Muscle of arm (tissue), 14 donors: ENCODE measurements at places on chromosomes 5 and 9.

DNA sequence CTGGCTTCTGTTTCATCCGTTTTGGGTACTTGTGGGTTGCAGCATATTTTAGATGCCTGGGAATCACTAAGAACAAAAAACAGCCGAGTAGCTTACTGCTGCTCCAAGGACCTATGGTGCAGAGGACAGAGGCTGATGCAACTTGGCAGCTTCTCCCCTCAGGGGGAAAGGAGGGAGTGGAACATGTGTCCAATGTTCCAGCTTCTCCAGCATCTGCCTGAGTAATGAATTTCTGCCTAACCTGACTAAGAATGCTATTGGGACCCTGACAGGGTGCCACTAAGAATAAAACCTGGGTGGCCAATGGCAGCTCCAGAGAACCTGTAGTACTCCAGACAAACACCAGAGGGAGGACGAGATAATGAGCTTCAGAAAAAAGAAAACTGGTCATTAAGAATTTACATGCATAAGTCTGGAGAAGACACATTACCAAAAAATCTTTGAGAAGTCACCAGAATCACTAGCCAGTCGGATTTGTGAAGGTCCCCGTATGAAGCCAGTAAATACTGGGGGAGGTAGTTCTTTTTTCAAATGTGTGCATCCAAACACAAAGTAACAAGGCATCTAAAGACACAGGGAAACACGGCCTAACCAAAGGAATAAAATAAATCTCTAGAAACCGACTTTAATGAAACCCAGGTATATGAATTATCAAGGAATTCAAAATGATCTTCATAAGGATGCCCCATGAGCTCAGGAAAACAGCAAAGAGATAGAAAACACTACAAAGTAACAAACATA, 293.5 kb downstream of the HINT1 start:
- DNase-seq = peak; percentile 49

DNA sequence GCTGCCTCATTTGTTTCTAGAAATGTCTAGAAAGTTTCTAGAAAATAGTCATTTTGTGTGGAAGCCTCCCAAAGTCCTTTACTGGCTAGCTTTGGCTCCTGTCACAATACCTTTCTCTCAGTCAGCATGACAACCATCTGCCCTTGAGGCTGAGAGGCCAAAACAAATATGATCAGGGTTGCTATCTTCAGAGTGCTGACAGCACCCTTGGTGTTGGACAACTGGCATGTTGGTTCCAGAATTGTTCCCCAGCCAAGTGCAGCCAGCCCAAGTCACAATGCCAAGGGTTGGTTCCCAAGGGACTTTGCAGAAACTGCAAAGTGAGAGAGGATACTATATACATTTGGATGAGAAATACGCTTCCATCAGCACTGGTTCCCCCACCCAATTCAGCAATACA, 140.9 kb upstream of the GAS1 start:
- DNase-seq = no peak

DNA sequence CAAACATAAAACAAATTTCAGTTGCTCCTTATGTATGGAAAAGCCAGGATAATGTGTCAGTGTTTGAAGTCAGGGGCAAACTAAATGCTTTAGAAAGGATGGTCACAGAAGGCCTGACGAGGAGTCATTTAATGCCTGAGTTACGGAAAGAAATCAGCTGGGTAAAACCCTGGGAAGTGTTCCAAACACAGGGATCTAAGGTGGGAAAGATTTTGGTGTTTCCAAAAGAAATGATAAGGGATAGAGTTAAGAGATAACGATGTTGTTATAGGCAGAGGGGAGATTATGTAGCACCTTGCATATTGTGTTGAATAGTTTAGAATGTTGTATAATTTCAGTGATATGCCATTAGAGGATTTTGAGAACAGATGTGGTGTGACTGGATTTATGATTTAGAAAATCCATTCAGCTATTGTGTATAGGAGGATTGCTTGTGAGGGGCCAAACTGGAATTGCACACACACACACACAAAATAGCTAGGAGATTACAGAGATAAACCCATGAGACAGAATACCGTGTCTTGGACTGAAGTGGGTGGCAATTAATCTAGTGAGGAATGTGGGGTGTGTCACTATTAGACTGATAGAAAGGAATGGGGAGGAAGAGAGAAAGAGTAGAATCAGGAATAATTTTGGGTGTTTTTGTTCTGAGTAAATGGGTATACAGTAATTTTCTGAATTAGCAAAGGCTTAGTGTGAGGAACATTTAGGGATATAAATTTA, 274.2 kb upstream of the DAB2 start:
- no peak for DNase-seq

- DNase-seq = no peak
Measured at GRCh38 chr9:95780751-95781150, 94.7 kb upstream of the ERCC6L2 start.

GRCh38 chr9:4742246-4742645, 1.2 kb upstream of the AK3 start:
- DNase-seq = no peak

GRCh38 chr5:72189146-72189545, 81.9 kb downstream of the MAP1B start:
- no peak for DNase-seq

DNA sequence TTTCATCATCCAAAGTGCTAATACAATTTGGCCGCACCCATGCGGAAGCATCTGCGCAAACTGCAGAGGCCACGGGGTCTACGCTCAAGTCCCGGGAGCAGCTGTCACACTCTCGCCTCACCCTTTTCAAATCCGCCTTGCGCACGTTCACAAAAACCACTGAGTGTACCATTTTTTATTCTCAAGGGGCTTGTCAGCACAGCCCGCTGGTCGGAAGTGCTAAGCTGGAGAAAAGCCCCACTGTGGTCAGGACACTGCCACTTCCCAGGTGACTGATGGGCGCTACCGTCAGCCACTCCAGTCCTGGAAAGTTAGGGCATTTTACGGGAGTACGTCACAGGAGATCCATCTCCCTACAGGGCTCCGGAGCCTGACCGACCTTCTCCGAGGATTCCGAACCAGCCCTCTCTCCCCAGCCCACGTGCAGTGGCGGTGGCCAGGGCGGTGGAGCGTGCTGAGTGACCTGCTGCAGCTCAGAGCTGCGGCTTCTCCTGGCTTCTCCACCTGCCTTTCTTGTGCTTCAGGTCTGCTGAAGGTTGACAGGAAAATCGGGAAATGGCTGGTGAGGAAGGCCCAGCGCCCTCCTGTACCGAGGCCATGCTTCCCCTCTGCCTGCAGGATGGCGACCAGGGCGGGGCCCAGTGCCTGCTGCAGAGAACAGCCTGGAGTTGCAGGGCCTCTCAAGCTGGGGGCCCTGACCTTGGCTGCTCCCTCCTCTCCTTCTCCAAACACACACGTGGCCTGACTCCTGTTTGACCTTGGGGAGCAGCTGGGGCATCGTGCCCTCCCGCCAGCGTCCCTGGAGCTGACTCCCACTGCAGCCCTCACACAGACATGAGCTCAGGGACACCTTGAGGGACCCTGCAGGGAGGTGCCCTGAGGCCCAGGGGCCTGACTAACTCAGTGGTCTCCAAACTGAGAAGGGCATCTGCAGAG, 14.3 kb downstream of the RASGEF1C start:
- DNase-seq = no peak

DNA sequence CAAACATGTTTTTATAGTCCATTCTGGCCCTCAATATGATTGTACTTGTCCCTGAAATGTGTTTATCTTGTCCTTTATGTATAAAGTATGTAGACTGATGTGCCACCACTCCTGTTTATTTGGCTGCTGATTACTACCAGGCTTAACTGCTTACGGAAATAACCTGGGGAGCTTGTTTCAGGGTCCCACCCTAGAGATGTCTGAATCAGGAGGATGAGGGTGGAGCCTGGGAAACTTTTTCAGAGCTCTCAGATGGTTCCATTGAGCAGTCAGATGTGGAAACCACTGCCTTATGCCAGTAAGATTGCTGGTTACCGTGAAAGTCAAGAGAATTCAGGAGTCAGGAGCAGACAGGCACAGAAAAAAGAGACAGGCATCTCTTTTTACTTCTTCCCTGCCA, 19.2 kb downstream of the SLC23A1 start:
- DNase-seq = no peak

GRCh38 chr9:116817762-116818161, 130.7 kb downstream of the TRIM32 start:
- DNase-seq = no peak

DNA sequence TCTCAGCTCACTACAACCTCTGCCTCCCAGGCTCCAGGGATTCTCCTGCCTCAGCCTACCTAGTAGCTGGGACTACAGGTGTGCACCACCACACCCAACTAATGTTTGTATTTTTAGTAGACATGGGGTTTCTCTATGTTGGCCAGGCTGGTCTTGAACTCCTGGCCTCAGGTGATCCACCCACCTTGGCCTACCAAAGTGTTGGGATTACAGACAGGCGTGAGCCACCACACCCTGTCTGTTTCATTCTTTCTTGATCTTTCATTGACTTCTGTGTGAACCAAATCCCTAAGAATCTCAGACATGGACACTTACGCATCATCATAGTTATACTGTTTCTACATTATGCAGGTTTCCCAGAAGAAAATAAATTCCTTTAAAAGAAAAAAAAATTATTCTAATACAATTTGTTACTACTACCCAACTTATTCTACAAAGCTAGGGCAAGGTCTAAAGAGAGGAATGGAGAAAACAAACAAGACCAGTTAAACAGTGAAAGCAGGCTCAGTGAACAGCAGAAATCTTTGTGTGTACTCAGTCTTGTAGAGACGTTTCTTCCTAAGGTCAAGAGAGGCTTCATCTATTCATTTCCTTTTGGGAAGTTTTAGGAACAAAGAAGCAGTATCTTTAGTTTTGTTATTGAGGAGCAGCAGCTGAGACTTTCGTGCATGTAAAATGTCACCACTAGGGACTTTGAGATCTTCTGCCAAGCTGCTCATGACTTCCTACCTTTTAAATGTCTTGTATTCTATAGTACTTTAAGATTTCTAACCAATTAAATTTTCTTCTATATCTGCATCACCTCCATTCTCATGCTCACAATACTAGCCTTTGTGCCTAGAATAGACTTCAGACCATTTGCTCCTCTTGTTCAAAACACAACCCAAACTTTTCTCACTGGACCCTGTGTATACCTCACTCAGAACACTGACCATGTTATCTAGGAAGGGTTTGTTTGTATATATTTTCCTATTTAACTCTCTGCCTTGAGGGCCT, 5.6 kb upstream of the HMGCR start:
- no peak for DNase-seq
